ENCODE measurements at places on chromosomes 13 and 19. TPM values are rescaled to one million over a fixed set of nuclear protein-coding genes. Genes with fewer than 3 reads are reported as not detected.

The C19orf81 gene
- total RNA-seq, result not detected

The OR10H1 gene
- total RNA-seq, result 0.07 TPM

The CEACAM20 gene
- total RNA-seq, result not detected

The CPAMD8 gene
- total RNA-seq, result 0.81 TPM

The NLRP11 gene
- total RNA-seq, result not detected

The PTGIR gene
- total RNA-seq, result 1.7 TPM

The CYP2A6 gene
- not detected for total RNA-seq

DNA sequence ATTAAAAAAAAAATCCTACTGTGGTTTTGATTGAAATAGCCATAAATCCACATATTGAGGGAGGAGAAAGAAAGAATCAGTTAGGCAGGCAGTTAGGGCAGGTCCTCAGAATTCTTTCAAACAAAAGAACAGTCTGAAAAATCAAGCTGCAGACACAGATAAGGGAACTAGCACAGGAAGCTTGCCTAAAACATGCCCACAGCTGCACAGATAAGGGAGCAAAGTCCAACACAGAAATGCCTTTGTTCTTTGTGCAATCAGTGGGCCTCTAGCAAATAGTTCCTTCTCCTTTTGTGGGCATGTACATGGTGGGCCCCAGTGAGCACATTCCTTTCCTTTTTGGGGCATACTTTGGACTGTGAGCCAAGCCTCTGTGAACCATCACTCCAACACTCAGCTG, 42.7 kb downstream of the UTP14C start:
- peaks cover 18% of the 10 kb centered on the region for H3K27me3 ChIP-seq
- H3K4me3 ChIP-seq, result no peak overlapping the region
- DNase-seq, result no peak

DNA sequence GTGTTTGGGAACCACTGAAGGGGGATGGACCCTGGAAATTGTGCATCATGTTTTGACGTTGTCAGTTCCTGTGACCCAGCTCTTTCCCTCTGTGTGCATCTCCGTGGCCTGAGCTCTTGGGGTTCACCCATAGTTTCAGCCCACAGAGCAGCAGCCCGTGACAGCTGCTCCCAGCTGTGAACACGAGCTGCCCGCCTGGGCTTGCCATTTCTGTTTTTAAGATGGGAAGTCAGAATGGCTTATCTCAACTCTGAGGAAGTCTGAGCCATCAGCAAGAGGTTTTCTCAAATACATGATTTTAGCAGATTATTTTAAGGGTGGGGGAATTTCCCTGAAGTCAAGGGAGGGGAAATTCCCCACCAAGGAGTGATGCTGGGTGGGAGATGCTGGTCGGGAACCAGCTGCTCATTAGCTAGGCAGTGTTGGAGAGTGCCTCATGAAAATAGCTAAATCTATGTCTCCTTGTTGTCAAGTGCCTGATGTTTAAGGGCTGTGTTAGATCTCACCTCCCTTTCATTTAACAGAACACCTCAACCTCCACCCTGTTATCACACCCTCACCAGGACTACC, 34.8 kb upstream of the C1QTNF9 start:
- peaks cover 6% of the 10 kb centered on the region for H3K36me3 ChIP-seq
- peak overlapping the region; percentile 90 for H3K4me3 ChIP-seq
- peaks cover 76% of the 10 kb centered on the region for H3K4me1 ChIP-seq
- H3K27ac ChIP-seq, result peak overlapping the region; percentile 98
- H3K27me3 ChIP-seq, result no peaks in the 10 kb centered on the region

GRCh38 chr13:70895599-70895998, 787.3 kb upstream of the KLHL1 start:
- H3K4me3 ChIP-seq, result no peak overlapping the region
- DNase-seq, result no peak
- no peaks in the 10 kb centered on the region for H3K36me3 ChIP-seq
- H3K4me1 ChIP-seq, result no peaks in the 10 kb centered on the region

GRCh38 chr13:32538143-32538620, 413 bp downstream of the N4BP2L2 start:
- peaks cover 3% of the 10 kb centered on the region for H3K27me3 ChIP-seq
- peaks cover 29% of the 10 kb centered on the region for H3K36me3 ChIP-seq
- DNase-seq, result peak; percentile 75
- H3K27ac ChIP-seq, result peak overlapping the region; percentile 100
- H3K4me1 ChIP-seq, result peaks cover 52% of the 10 kb centered on the region

GRCh38 chr13:36673838-36674326, at the start of gene SERTM1:
Gene SERTM1 (plus strand): TSS chr13:36674020. CDS start chr13:36695079, 21,059 bp downstream.
- H3K4me3 ChIP-seq, result no peak within 1 kb of the TSS
- peaks cover 47% of the 10 kb centered on the region for H3K27me3 ChIP-seq

- H3K27me3 ChIP-seq, result no peaks in the 10 kb centered on the region
- peaks cover 18% of the 10 kb centered on the region for H3K36me3 ChIP-seq
- no peaks in the 10 kb centered on the region for H3K4me1 ChIP-seq
- no peak for DNase-seq
Measured at GRCh38 chr13:70249332-70250064, 141.2 kb upstream of the KLHL1 start.

- DNase-seq, result no peak
- no peak overlapping the region for H3K4me3 ChIP-seq
- H3K27me3 ChIP-seq, result no peaks in the 10 kb centered on the region
Measured at GRCh38 chr19:33804021-33804799, 7.5 kb downstream of the KCTD15 start.

DNA sequence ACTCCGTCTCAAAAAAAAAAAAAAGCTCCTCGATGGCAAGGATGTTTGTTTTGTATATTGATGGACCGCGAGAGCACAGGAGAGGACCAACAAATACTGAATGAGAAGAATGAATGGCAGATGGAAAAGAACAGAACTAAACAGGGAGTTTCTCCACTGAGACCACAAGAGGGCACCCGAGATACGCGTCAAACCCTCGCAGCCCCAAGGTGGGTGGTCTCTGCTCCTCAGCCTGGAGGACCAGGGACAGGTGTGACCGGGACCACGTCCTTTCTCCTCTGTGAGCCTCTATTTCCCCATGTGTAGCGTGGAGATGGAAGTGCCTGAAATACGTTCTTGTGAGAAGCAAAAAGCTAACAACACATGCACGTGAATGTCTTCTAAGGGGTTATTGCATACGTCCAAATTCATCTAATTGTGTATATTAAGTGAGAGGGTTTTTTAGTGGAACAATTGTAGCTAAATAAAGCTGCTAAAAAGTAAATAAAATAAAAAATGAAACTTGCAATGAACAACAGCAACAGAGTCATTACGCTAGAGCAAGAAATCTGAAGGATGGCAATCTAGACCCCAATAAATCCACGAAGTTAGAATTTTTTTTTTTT, 8.3 kb upstream of the CDC42EP5 start:
- H3K27ac ChIP-seq, result peak overlapping the region; percentile 10
- H3K27me3 ChIP-seq, result peaks cover 45% of the 10 kb centered on the region
- no peak for DNase-seq
- H3K36me3 ChIP-seq, result no peaks in the 10 kb centered on the region
- peaks cover 58% of the 10 kb centered on the region for H3K4me1 ChIP-seq

DNA sequence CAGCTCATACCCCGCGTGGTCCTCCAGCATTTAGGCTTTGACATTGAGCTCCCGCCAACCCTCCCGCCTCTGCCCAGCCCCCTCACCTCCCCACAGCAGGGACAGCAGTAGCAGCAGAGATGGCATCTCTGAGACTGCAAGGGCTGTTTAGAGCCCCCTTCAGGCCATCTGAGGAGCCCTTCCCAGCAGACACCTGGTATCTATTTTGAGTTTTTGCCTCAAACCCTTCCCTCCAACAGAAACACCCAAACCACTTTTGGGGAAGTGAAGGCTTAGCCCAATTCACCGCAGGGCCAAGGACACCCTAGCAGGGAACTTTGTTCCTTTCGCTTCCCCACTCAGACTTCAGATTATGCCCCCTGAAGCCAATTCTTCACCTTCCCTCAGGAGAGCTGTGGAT, 6.3 kb upstream of the ZNF175 start:
- no peaks in the 10 kb centered on the region for H3K36me3 ChIP-seq
- H3K27ac ChIP-seq, result no peak overlapping the region
- no peak overlapping the region for H3K4me3 ChIP-seq
- no peaks in the 10 kb centered on the region for H3K4me1 ChIP-seq

DNA sequence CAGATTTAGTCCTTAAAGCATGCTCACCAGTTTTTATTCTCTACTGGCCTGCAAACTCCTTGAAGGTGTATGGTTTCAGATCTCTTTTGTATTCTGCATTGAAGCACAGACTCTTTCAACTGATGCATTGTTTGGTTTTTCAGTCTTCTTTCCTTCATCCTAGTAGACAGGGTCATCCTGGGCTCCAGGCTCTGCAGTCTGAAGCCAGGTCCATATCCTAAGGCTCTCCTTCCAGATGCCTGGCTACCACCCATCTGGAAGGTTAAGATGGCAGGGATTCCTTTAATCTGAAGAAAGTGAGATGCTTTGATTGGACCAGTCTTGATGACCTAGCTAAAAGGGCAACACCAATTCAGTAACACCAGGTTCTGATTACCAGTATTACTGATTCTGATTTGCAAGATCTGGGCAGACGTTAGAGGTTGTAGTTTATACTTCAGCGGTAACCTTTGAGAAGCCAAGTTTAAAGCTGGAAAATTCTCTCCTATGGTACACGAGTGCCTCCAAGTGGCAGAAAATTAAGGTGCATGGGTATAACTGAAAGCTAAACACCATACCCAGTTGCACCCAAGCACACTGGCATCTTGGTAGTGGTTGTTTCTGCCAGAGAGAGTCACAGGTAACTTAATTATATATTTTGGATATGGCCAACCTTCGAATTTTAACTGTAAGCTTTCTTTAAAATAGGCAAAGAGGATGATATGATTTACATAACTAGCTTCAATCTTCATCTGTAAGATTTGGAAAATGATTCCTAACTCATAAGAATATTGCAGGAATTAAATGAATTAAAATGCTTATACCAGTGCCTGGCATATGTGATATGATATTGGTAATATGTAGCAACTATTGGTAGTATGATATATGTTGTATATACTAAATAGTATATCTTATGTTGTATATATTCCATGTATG, 1651.9 kb upstream of the MIR17HG start:
- H3K27ac ChIP-seq, result no peak overlapping the region
- DNase-seq, result no peak
- H3K36me3 ChIP-seq, result no peaks in the 10 kb centered on the region
- no peak overlapping the region for H3K4me3 ChIP-seq

DNA sequence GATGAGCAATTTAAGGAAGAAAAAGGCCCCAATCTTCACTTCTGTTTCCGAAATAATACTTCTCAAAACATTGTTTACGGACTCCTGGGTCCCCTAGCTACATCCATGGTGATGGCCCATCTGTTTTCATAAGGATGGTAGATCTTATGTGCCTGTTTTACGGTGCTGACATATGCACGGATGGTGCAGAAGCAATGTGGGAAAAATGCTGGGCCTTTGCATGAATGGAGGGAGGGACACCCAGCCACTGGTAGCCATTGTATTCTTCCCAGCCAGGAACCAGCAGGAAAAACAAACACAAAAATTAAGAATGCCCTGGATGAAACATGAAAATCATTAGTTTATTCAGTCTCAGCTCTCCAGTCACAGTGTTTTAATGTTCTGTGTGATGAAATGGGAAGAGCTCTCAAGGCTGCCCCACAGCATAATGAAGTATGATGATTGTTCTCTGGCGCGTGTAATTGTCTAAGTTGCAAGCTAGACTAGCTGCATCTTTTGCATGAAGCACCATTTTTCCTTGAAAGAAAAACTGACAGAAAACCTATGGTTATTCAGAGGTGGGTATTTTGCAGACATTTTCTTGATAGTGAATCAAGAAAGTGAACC, 1201.1 kb upstream of the SLC10A2 start:
- no peak overlapping the region for H3K4me3 ChIP-seq
- no peaks in the 10 kb centered on the region for H3K4me1 ChIP-seq
- no peaks in the 10 kb centered on the region for H3K27me3 ChIP-seq
- H3K36me3 ChIP-seq, result peaks cover 4% of the 10 kb centered on the region

GRCh38 chr19:16659464-16659831, 496 bp downstream of the SMIM7 start:
- no peaks in the 10 kb centered on the region for H3K27me3 ChIP-seq
- peak overlapping the region; percentile 81 for H3K27ac ChIP-seq
- H3K4me3 ChIP-seq, result peak overlapping the region; percentile 89
- peaks cover 5% of the 10 kb centered on the region for H3K36me3 ChIP-seq

DNA sequence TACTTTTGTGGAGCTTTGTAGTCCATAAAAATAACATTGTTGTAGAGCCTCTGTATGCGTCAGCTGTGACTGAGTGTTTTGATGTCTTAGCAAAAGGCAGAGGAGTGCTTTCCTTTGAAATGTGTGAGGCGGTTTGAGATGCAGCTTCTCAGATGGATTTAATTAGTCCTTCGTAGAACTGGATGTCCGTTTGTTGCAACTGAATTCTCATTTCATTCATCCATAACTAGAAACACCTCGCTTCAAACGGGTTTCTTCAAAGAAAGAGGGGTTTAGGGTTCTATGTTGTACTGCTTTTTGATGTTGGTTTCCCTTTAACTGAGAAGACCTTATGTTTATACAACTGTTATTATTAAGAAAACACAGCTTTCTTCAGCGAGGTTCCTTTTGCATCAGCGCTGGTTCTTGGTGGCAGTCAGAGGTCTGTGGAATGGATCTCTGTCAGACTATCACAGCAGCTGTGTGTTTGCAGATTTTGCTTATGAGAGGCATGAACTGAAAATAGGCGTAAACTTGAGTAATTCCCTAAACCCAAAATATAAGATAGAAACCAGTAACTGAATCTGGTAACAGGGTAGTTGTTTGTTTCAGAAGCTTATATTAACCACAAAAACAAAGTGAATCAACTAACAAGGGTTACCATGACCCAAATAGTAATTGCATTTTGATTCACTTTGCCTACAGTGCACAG, 194.4 kb downstream of the GGACT start:
- no peak for DNase-seq
- H3K36me3 ChIP-seq, result no peaks in the 10 kb centered on the region
- H3K27ac ChIP-seq, result no peak overlapping the region
- H3K4me1 ChIP-seq, result peaks cover 14% of the 10 kb centered on the region

DNA sequence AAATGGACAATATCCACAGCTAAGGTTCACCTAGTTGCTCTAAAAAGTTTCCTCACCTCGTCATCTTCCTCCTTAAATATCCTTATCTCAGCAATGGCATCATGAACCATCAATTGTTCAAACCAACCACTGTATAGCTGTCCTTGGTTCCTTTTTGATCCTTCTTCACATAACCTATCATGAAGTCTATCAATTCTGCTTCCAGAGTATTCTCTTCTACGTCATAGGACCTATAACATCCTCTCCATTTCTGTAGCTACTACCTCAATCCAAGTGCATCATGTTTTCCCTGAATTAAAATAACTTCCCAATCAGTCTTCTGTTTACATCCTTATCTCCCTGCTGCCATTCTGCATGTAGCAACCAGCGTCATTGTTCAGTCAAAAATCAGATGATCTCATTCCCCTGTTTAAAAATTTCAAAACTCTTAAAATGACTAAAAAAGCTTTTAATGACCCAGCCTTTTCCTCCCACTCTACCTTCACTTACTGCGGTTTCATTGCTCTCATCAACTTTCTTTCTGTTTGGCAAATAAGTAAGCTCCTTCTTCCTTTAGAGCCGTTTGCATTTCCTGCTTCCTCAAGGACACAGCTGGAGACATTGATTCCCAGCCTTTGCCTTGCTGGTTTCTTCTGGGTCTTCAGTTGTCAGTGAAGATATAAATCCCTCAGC, 223.9 kb upstream of the MIR17HG start:
- H3K4me3 ChIP-seq, result no peak overlapping the region
- no peaks in the 10 kb centered on the region for H3K36me3 ChIP-seq
- no peak overlapping the region for H3K27ac ChIP-seq
- no peak for DNase-seq
- H3K4me1 ChIP-seq, result no peaks in the 10 kb centered on the region

- no peaks in the 10 kb centered on the region for H3K36me3 ChIP-seq
- H3K27me3 ChIP-seq, result peaks cover 33% of the 10 kb centered on the region
- no peaks in the 10 kb centered on the region for H3K4me1 ChIP-seq
- DNase-seq, result no peak
Measured at GRCh38 chr13:75901501-75901900, 265.4 kb downstream of the LMO7 start.

Data from natural killer cell treated with Interleukin-12 subunit alpha and Interleukin-12 subunit beta and Interleukin-15 and Interleukin-18, amount 100 ng/mL, for 72 hours (primary cell).